ENCODE measurements at places on chromosomes 12 and 14.

DNA sequence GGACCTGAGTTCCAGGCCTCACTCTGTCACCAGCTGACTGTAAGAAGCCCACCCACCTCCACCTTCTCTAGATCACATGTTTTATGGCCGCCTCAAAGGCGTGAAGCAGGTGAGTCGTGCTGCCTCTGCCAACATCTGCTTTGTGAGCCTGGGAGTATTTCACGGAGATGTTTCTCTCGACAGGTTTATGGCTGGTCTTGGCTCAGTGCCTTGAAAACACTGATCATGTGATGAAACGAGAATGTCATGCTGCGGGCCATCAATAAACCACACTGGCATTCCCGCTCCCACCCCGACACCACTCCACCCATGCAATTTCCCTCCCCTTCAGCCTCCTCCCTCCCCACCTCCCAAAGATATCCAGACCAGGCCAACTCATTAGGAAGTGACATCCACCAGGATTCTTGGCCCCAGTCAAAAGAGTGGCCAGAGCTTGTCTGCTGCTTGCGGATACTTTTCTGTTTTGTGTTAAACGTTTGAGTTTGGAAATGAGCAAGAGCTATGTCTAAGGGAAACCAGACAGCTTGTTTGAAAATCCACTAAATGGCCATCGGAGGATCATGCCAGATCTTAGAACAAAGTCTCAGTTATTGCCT is 53.8 kb upstream of the NTF3 start:
- DNase-seq, result peak; percentile 42

- DNase-seq, result no peak
Observed at GRCh38 chr12:15880721-15881120, 1.5 kb upstream of the STRAP start.

DNA sequence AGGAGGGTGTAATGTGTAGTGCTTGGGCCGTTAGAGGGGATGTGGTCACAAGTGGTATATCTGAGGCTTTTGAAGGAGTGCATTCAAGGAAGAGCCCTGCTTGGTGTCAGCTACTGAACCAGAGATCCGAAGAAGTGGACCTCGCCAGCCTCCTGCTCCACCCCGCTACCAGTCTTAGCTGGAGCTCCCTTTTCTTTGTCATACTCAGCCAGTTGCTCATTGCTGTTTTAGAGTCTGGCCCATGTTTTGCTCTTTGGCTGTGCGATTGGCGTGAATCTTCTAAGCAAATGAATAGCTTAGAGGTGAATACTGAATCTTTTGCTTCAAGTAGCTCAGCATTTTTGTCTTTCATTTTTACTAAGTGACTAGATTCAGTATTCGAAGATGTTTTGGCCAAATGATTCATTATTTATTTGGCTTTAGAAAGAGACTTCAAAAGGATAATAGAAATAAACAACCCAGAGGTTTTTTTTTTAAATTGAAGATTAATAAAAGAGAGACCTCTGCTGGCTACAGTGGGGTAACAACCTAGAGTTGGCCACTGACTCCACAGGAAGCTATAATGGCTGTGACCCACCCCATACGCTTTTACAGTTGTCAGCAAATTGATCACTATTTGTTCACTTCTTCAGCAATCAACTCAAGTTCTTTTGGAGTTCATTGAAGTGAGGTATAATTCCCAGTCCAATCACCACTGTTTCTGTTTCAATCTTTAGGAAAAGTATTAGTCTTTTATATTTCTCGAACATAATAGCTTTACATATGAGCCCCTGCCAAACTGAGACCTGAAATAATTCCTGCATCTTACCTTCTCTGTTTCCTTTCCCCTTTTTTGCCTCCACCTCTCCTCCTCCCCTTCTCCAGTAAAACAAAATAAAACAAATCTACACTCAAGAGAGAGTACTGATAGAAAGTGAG is 19.9 kb downstream of the CDKN1B start:
- peak; percentile 91 for DNase-seq

GRCh38 chr14:62667421-62667914 is 377.8 kb downstream of the KCNH5 start:
- peak; percentile 2 for DNase-seq

DNA sequence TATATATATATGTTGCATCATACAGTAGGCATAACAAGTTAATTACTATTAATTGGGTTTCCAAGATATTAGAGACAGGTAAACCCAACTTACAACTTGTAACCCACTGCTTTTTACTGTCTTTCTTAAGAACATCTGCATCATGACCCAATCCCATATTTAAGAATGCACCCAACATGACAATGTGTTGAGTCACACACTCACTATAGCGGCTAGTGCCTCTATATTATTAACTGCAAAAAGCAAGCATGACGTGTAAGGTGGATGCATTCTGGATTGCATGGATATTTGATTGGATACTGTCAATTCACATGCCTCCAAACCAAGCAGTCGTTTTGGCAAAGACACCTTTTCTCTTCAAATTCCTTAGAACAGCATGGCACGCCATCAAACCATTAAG is 68.2 kb downstream of the KSR2 start:
- peak; percentile 50 for DNase-seq

GRCh38 chr12:19706936-19707335 is 267.6 kb downstream of the AEBP2 start:
- peak; percentile 73 for DNase-seq

GRCh38 chr12:576615-577110 is 86.6 kb downstream of the NINJ2 start:
- no peak for DNase-seq

- peak; percentile 13 for DNase-seq
Observed at GRCh38 chr14:93331728-93332396, 974 bp downstream of the BTBD7 start.

- DNase-seq, result no peak
Observed at GRCh38 chr14:69573205-69573830, 1.4 kb downstream of the CCDC177 start.

DNA sequence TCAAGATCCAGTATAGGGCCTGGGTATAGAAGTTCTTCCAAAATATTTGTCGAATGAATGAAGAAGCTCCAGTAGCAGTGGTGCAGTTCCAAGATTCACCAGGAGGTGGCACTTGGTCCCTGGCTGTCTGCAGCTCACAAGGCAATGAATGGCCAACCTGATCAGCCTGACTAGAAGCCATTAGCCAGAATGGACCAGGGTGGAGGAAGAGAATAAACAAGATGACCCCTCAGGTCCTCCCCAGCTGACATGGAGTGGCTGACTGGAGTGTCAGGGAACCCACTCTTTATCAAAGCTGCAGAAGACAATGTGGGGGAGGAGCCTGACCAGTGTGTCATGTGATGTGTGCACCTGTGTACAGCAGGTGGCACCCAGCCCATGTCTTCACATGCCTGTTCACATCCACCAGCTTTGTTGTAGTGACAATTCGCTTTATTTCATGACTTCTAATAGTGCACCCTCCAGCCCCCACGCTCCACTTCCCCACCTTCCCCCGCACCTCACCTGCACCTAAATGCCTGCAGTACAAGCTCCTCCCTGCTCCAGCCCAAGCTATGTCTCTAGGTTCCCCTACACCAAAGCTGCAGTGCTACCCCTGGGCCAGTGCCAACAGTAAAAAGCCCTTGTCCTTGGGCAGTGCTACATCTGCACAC is 3.0 kb downstream of the LTBP2 start:
- DNase-seq, result peak; percentile 87

GRCh38 chr12:7008864-7009263 is 9.4 kb downstream of the LPCAT3 start:
- DNase-seq, result no peak

- DNase-seq, result no peak
Observed at GRCh38 chr12:109199324-109199723, 82.9 kb downstream of the ACACB start.

GRCh38 chr12:18275981-18276380 is 14.7 kb downstream of the PIK3C2G start:
- DNase-seq, result peak; percentile 18

GRCh38 chr12:67025543-67026114 is 243.5 kb upstream of the CAND1 start:
- DNase-seq, result peak; percentile 31

DNA sequence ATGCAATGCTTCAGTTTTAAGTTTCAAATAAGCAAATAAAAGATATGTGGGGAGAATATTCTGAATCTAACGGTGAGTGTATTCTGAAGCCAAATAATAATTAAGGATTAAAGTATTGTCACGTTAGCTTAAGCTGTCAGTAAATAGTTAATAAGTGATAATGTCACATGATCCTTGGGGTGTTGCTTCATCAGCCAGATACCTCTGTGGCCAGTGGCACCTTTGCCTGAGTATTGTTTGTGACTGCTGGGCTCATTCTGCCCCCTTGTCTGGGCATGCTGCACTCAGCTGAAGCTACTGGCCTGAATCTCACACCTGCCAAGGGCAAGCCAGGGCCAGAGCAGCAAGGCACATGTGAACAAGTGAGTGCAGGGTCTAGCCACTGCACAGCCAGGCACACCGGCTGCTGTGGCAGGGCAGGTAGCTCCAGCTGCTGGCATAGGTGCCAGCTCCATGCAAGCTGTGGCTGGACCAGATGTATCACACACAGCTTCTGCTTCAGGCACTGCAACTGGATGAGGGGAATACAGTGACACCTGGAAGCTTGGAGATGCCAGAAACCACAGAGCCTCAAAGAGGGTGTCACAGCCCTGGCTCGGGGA is 739.7 kb downstream of the SLC6A15 start:
- DNase-seq, result no peak

GRCh38 chr12:65121956-65122469 is 908 bp upstream of the WIF1 start:
- no peak for DNase-seq

DNA sequence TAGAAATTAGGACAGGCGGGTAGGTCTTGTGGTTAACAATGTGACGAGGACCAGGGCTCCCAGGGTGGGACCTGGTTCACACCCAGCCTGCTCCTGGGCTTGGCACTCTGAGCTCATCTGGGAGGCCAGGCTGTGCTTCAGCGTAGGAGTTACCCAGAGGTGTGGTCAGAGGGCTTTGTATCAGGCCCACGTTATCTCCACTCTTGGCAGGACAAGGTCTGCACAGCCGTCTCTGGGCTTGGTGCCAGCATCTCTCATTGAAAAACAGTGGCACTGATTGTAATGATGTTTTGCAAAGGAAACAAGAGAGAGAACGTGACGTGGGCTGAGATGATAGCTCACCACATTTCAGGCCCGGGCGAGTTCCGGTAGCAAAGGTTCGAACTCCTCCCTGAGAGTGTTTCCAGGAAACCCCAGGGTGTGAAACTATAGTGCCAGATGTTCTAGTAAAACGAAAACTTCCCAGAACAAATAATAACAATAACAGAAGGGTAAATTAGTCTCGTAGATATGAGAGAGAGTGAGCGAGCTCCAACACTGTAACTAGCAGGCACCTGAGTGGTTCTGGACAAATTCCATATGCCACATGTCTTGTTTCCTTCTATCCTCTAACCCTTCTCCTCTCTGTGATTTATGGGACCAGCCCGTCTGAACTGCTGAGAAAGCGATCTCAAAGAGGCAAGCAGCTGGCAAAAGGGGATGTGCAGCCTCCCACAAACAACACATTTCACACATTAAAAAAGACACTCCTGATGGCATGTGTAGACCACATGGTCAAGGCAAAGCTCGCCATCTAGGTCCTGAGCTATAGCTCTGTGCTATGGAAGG is 227.3 kb downstream of the KTN1 start:
- peak; percentile 52 for DNase-seq

GRCh38 chr12:100566887-100567637 is 6.4 kb upstream of the GAS2L3 start:
- DNase-seq, result peak; percentile 14

Data from EH (cell line).